Left lung (tissue), 14 donors: ENCODE measurements at places on chromosomes 1 and 21. TPM values are rescaled to one million over a fixed set of nuclear protein-coding genes. Genes with fewer than 3 reads are reported as not detected.

DNA sequence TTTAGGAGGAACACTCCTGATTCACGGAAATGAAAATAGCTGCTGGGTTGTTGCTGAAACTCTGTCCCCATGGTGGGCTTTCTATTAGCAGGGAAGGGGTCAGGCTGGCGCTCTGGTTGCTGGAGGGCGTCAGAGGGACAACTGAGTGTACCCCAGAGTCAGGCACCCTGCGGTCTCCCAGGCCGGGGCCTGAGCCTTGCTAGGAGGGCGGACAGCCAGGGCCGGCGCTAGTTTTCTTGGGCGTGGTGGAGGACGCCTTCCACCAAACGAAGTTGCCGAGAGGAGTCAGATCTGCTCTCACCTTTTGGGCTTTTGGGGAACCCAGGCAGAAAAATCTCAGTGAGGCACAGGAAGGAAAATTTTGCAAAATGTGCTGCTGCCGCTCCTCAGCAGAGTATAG, 54.8 kb downstream of the NGF start:
- DNase-seq: no peak

- no peak for DNase-seq
Observed at GRCh38 chr1:23619299-23620188, 60.2 kb upstream of the ID3 start.

DNA sequence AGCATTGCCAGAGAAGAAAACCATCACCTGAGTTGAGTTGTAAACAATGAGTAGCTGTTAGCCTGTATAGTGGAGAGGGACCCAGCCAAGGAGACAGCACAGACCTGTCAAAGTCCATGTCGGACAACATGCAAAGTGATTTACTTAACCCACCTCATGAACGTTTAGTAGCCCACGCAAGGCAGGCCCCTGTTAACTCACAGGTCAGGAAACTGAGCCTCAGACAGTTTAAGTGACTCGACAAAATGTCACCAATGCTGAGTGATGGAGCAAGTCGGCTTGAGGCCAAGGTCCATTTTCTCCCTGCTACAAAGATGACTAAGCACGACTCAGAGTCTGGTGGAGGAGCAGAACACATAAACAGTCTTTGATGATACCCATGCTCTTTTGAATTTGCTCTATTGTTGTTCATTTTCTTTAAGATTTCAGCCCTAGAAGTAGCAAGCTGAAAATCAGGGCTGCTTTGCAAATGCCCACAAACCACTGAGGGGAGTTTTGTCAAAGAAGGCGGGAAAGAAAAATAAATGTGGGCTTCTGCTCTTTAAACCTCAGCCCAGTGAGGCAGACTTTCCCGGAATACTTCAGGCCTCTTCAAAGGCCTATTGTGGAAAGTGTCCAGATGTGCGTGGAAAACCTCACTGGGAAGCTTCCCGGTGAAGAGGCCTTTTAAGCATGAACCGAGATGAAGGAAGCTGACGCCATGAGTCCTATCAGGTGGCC, 83.8 kb upstream of the HOOK1 start:
- DNase-seq: no peak

DNA sequence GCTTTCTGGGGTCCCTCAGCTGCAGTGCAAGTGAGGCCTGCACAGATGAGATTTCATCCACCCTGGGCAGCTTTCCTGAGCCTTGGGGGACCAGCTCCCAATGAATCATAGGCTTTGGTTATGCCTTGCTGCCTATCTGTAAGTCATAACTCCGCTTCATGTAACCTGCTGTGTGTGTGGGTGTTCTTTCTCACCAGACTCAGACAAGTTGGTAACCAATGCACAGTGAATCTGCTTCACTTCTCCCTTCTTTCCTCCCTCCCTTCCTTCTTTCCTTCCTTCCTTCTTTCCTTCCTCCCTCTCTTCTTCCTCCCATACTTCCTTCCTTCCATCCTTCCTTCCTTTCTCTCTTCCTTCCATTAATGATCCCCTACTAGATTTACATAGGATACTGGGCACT, 34.4 kb upstream of the PSMB2 start:
- DNase-seq: no peak

GRCh38 chr21:26374817-26375216, 198.3 kb downstream of the CYYR1 start:
- no peak for DNase-seq

DNA sequence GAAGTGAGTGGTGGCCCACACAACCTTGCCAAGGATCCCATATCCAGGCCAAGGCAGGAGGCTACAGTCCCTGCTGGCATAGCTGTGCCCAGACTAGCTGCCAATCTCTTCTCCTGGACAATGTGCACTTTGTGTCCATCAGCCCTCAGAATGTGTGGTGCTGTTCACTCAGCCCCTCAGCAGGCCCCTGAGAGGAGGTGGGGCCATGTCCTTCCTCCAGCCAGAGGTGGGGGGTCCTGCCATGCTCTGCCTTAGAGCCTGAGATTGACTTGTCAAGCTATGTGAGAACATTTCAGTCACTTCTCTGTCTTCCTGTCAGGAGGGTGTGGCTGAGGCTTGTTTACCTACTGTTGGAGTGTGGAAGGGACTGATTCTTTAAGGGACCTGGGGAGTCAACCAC, 1.4 kb downstream of the NCF2 start:
- no peak for DNase-seq

- DNase-seq: no peak
Observed at GRCh38 chr21:29351691-29352090, 53.0 kb downstream of the BACH1 start.

DNA sequence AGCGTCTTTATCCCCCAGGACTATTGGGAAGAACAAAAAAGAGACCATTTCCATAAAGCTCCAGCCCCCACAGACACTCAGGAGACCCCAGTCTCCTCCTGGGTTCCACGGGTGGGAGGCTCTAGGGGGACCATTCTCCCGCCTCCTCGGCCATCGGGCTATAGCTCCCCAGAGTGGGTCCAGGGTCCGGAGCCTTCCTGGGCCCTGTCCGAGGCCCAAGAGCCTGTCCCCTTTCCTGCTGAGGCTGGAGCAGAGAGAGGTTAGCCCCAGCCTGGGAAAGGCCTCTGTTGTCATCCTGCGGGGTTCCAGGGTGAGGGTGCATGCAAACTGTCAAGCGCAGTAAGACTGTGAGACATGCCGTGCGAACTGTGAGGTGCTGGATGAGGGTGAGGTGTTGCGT, 166.3 kb downstream of the CAMTA1 start:
- no peak for DNase-seq

- no peak for DNase-seq
Observed at GRCh38 chr1:12397462-12398450, 167.9 kb downstream of the VPS13D start.

- DNase-seq: no peak
Observed at GRCh38 chr1:221878134-221878533, 136.2 kb upstream of the DUSP10 start.

DNA sequence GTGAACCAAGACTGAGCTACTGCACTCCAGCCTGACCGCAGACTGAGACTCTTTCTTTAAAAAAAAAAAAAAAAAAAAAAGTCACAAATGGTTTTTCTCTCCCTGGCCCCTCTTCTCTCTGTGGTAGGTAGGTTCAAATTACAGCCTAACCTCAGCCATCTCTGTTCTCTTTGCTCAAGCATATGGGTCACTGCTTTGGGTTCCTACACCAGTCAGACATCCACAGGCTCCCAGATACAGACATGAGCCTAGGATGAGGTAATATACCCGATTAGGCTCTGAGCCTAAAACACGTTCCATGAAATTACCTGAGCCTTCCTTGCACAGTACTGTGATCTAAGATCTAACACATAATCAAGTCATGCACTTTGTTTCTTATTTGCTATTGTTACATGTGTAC, 90.5 kb upstream of the JAK1 start:
- DNase-seq: no peak

GRCh38 chr1:119132179-119132578, 8.3 kb downstream of the WARS2 start:
- no peak for DNase-seq

PDC gene
- total RNA-seq: not detected

FCRLB gene
- 0.70 TPM for total RNA-seq

DCST1 gene
- not detected for total RNA-seq

KIF2C gene
- 3.3 TPM for total RNA-seq

SLC22A15 gene
- total RNA-seq: 11.2 TPM
